ENCODE measurements at places on chromosomes 16 and 17. TPM values are rescaled to one million over a fixed set of nuclear protein-coding genes. Genes with fewer than 3 reads are reported as not detected.
A peak's percentile ranks its signal among the peaks of the same experiment; 100 is the strongest.

DNA sequence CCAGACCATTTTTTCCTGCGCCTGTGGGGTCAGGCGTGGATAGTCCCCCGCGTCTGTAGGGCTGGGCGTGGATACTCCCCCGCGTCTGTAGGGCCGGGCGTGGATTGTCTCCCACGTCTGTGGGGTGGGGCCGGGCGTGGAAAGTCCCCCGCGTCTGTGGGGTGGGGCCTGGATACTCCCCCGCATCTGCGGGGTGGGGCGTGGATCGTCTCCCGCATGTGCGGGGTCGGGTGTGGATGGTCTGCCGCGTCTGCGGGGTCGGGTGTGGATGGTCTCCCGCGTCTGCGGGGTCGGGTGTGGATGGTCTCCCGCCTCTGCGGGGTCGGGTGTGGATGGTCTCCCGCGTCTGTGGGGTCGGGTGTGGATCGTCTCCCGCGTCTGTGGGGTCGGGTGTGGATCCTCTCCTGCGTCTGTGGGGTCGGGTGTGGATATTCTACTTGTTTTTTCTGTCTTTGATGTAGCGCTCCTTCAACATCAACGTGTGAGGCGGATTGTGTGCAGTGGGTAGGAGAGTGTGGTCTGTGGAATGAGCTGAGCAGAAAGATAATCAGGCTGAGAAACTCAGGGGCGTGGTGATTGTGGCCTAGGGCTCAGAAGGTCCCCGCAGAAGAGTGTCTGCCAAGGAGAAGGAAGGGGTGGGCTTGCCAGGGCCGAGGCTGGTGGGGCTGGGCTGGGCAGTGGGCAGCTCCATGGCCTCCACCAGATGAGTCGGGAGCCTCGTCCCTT lies 3.2 kb downstream of the GNPTG start:
- H3K27ac ChIP-seq, result no peak overlapping the region
- peaks cover 5% of the 10 kb centered on the region for H3K36me3 ChIP-seq
- no peaks in the 10 kb centered on the region for H3K27me3 ChIP-seq
- H3K4me3 ChIP-seq, result no peak overlapping the region
- peaks cover 28% of the 10 kb centered on the region for H3K4me1 ChIP-seq
- no peak for DNase-seq

DNA sequence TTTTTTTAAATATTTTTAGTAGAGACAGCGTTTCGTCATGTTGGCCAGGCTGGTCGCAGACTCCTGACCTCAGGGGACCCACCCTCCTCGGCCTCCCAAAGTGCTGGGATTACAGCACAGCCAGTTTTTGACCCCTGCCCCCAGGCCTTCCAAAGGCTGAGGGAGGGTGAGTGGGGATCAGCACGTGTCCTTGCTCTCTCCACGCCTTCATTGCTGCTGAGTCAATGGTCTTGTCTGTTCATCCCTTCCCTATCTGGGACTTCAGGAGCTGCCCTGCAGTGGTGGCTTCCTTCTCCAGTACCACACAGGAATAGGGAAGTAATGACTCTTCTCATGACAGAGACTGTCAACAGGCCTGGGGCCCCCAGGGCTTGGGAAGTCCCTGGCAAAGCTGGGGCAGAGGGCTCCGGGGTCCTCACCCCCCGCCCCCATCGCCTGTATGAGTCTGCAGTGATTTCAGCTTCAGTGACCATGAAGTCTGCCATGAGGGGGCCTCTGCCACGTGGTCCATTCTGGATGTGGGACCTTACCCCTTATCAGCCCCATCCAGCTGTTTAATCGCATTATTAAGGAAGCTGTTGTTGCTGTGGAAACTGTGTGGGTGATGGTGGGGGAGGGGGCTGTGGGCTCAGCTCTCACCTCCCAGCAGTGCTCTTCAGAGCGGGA lies 6.1 kb downstream of the ABCC3 start:
- peaks cover 62% of the 10 kb centered on the region for H3K36me3 ChIP-seq
- H3K27me3 ChIP-seq, result no peaks in the 10 kb centered on the region
- peak; percentile 46 for DNase-seq
- peaks cover 74% of the 10 kb centered on the region for H3K4me1 ChIP-seq
- no peak overlapping the region for H3K4me3 ChIP-seq
- peak overlapping the region; percentile 91 for H3K27ac ChIP-seq

DNA sequence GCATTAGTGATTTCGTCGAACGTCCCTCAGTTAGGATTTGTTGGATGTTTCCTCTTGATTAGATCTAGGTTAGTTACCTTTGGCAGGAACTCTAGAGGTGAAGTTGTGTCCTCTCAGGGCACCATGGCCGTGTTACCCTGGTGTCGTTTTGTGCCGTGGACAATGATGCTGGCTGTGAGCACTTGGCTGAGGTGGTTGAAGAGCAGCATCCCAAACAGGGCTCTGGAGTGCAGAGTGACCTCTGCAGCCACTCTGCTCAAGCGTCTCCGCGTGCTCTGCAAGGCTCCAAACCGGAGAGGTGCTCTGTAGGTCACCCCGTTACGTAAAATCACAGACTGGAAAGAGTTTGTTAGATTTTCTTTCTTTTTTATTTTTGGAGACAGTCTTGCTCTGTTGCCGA lies 33.0 kb downstream of the FOXK2 start:
- no peak for DNase-seq
- H3K36me3 ChIP-seq, result no peaks in the 10 kb centered on the region
- no peaks in the 10 kb centered on the region for H3K4me1 ChIP-seq
- H3K4me3 ChIP-seq, result no peak overlapping the region
- no peaks in the 10 kb centered on the region for H3K27me3 ChIP-seq

DNA sequence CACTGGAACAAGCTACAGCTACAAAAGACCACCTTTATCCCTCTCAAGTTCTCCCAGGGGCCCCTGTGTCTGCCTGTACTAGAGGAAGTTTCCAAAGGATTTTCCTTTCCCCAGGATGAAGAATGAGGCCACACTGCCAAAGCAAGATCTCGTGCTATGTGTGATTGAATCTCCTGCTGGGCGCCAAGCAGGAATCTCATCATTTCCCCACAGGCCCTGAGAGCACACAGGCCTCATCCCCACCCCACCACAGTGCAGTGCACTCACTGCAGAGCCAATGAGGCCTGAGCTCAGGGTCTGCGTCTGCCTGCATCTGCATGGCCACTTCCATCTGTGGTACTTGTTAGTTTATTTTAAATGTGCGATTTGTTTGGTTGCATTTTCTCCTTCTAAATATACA lies 387.4 kb upstream of the ASIC2 start:
- H3K4me1 ChIP-seq, result no peaks in the 10 kb centered on the region
- no peak overlapping the region for H3K27ac ChIP-seq
- no peaks in the 10 kb centered on the region for H3K36me3 ChIP-seq
- peaks cover 12% of the 10 kb centered on the region for H3K27me3 ChIP-seq

DNA sequence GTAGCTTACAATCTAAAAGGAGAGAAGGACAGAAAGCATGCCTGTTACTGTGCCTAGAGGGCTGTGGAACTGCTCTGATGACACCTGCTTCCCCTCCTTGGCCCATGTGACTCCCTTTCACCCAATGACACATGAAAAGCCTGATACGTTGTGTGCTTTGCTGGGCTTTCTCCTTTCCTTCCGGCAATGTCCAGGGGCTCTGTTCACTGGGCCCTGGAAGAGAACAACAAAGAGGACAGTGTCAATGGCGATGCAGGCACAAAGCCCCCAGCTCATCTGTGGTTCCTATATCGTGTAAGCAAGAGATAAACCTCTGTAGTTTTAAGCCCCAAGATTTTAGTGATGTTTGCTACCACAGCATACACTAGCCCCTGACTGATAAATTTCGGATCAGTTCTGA lies 306.1 kb downstream of the ABCC12 start:
- H3K27ac ChIP-seq, result no peak overlapping the region
- H3K4me1 ChIP-seq, result no peaks in the 10 kb centered on the region
- no peak overlapping the region for H3K4me3 ChIP-seq

DNA sequence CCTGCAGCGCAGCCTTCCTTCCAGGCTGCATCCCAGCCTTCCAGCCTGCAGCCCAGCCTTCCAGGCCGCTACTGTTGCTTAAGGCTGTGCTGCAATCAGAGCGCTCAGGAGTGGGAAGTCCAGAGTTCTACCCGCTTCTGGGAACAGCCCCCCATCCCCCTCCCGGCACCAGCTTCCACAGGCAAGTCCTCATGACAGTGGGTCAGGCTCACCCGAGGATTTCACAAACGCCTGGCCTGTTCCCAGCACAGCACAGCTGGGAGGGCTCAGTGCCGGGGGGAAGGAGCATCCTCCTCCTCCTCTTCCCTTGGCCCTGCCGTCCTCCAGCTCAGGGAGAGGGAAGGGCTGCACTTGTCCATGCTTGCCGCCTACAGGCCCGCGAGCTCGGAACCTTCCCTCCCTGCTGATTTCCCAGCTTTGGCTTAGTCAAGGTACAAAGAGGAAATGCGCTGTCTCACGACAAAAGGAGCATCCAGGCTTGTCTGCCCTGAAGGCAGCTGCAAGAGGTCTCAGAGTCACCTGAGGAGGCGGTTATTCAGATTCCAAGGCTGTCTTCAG lies 8.3 kb downstream of the SOCS3 start:
- H3K27ac ChIP-seq, result no peak overlapping the region
- no peak for DNase-seq
- no peaks in the 10 kb centered on the region for H3K36me3 ChIP-seq
- peaks cover 22% of the 10 kb centered on the region for H3K4me1 ChIP-seq
- no peaks in the 10 kb centered on the region for H3K27me3 ChIP-seq

GRCh38 chr17:6374271-6374691 lies 60.6 kb downstream of the AIPL1 start:
- H3K27ac ChIP-seq, result no peak overlapping the region
- H3K27me3 ChIP-seq, result peaks cover 70% of the 10 kb centered on the region
- DNase-seq, result peak; percentile 13
- H3K36me3 ChIP-seq, result no peaks in the 10 kb centered on the region
- no peak overlapping the region for H3K4me3 ChIP-seq
- H3K4me1 ChIP-seq, result 0 out of 2 replicates have a peak, but pooled peaks cover 7% of the 10 kb centered on the region

DNA sequence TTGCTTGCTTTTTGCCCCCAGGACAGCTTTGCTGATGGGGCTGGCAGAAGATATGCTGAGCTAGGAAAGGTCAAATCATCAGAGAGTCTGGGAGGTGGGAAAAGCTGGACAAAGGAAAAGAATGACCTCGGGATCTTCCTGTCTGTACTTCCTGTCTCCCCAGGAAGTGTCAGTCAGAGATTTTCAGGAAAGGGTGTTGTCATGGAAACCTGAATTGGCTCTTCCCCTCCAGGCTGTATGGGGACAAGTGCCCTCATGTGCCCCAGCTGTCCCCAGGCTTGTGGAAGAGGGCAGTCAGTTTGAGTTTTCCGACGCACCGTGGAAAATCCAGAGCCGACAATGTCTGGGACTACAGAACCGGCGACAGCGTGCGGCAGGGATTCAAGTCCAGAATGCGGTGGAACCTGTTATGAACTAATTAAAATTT lies 122.7 kb upstream of the ZFHX3 start:
- H3K36me3 ChIP-seq, result no peaks in the 10 kb centered on the region
- no peak for DNase-seq
- no peak overlapping the region for H3K4me3 ChIP-seq
- no peaks in the 10 kb centered on the region for H3K4me1 ChIP-seq

GRCh38 chr17:6947745-6948144 lies 48.1 kb upstream of the ALOX12 start:
- H3K4me3 ChIP-seq, result no peak overlapping the region
- H3K36me3 ChIP-seq, result no peaks in the 10 kb centered on the region
- H3K27me3 ChIP-seq, result no peaks in the 10 kb centered on the region
- no peak overlapping the region for H3K27ac ChIP-seq

DNA sequence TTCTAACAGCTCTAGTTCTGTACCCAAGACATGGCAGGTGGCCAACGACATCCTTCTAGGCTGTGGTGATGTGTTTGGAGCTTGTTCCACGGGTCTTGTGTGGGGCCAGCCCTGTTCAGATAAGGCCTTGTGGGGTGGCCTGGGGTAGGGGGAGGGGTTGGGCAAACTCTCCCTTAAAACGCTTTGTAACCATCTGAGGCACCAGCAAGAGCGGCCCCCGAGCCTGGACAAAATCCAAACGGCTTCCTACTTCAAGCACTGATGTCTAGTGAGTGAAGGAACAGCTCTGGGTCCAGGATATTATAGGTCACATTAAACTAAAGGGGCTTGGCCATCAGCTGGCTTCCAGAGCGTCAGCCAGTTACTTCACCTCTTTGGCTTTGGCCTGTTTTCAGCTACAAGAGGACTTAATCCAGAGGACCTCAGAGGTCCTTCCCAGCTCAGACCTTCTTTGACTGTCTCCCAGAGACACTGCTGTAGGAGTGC lies 11.9 kb downstream of the SERPINF1 start:
- H3K4me1 ChIP-seq, result peaks cover 6% of the 10 kb centered on the region
- no peak for DNase-seq
- no peaks in the 10 kb centered on the region for H3K36me3 ChIP-seq

GRCh38 chr16:77949445-77949844 lies 72.9 kb upstream of the CLEC3A start:
- no peaks in the 10 kb centered on the region for H3K36me3 ChIP-seq
- DNase-seq, result no peak
- peaks cover 42% of the 10 kb centered on the region for H3K27me3 ChIP-seq
- H3K4me3 ChIP-seq, result no peak overlapping the region
- H3K27ac ChIP-seq, result no peak overlapping the region
- no peaks in the 10 kb centered on the region for H3K4me1 ChIP-seq

- H3K36me3 ChIP-seq, result no peaks in the 10 kb centered on the region
- DNase-seq, result no peak
- no peaks in the 10 kb centered on the region for H3K27me3 ChIP-seq
- no peak overlapping the region for H3K27ac ChIP-seq
Measured at GRCh38 chr16:66443269-66443652, 16.2 kb downstream of the BEAN1 start.

DNA sequence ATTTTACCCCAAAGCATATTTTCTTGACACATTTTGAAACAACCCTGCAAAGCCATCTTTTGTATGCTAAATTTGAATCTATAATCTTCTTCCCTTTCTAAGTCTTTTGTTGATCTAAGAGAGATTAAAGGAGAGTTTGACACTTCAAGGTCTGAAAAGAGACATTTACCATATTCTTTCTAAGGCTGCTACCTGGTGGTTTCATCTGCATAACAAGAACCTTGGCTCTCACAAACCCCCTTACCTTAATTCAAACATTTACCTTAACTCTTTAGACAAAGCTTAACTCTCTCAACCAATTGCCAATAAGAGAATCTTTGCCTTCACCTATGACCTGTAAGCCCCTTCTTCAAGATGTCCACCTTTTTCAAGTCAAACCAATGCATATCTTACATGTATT lies 1143.6 kb downstream of the CDH11 start:
- no peak for DNase-seq
- H3K27ac ChIP-seq, result no peak overlapping the region
- no peaks in the 10 kb centered on the region for H3K27me3 ChIP-seq
- H3K4me1 ChIP-seq, result no peaks in the 10 kb centered on the region

DNA sequence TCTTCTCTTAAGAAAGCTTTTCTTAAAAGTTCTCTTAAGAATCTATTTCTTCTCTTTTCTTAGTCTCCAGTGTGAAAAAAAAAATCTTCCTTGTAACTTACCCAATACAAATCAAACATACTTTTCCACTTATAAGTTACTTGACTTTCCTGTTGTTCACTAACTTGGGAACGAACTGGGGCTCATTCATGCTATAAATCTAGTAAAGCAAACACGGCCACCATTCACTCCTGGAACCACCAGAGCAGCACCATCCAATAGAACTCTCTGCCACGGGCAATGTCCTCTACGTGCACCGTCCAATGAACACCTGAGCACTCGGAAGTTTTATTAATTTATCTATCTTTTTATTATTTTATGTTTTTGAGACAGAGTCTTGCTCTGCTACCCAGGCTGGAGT lies 20.8 kb downstream of the SRP68 start:
- H3K4me3 ChIP-seq, result peak overlapping the region; percentile 31
- peaks cover 60% of the 10 kb centered on the region for H3K4me1 ChIP-seq
- H3K27me3 ChIP-seq, result no peaks in the 10 kb centered on the region
- peak overlapping the region; percentile 91 for H3K27ac ChIP-seq
- H3K36me3 ChIP-seq, result peaks cover 20% of the 10 kb centered on the region
- DNase-seq, result peak; percentile 80

TEKT5 gene
- total RNA-seq, result 1.5 TPM
